ENCODE measurements at places on chromosomes 7 and 10. TPM values are rescaled to one million over a fixed set of nuclear protein-coding genes. Genes with fewer than 3 reads are reported as not detected.

DNA sequence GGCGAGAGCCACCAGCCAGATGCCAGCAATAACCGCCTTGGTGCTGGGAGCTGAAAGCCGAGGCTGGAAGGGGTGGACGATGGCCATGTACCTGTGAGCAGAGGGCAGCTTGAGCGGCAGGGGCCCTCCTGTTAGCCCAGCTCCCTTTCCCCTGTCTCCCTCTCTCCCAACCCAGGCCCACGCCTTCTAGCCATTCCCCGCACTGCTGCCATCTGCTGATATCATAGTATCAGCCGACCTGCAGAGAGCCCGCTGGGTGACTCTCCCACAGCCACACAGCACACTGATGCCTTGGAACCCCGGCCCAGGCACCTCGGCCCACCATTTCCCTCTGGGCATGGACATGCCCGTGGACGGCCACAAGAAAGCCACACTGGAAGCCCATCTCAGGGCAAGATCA, 1.7 kb downstream of the TACR2 start:
- no peak overlapping the region for H3K27ac ChIP-seq
- no peaks in the 10 kb centered on the region for H3K36me3 ChIP-seq
- no peaks in the 10 kb centered on the region for H3K27me3 ChIP-seq
- no peak overlapping the region for H3K4me3 ChIP-seq
- peaks cover 3% of the 10 kb centered on the region for H3K4me1 ChIP-seq
- DNase-seq = no peak

DNA sequence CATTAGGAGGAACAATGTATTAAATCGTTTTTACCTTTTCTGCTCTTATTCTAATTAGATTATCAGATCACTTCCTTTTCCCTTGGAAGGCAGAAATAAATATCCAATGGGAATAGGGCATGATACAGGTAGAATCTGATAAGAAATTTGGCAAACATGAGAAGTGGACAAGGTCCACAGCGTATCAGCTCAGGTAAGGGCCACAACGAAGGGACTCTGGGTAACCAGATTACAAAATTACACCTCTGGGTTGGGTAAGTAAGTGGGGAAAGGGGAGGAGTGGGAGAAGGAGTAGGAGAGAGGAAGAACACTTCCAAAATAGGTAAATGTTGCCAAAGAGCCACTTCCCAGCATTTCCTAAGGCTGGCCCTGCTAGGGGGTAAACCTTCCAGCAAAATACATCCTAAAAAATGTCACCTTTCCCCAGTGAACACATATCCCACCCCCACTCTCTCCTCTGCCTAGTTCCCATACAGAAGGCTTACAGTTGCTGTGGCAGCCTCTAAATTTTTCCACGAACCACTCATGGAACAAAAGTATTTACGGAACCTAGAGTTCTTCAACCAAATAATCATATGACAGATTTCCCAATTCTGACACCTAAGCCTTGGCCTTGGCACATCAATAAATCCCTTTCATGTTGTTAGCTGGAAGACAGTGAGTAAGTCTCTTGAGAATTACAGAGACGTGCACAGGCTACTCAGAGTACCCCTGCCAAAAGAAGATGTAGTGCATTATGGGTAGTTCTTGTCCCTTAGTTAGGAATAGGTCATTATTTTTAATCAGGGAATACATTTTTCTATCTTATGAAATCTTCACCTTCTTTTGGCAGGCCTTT, 51.5 kb upstream of the DLX6 start:
- no peak overlapping the region for H3K27ac ChIP-seq
- peaks cover 4% of the 10 kb centered on the region for H3K27me3 ChIP-seq
- no peaks in the 10 kb centered on the region for H3K36me3 ChIP-seq
- no peaks in the 10 kb centered on the region for H3K4me1 ChIP-seq

- H3K4me1 ChIP-seq = no peaks in the 10 kb centered on the region
- no peaks in the 10 kb centered on the region for H3K27me3 ChIP-seq
- no peak for DNase-seq
- H3K36me3 ChIP-seq = no peaks in the 10 kb centered on the region
- H3K4me3 ChIP-seq = no peak overlapping the region
Measured at GRCh38 chr10:80684259-80684658, 146.6 kb downstream of the SH2D4B start.

DNA sequence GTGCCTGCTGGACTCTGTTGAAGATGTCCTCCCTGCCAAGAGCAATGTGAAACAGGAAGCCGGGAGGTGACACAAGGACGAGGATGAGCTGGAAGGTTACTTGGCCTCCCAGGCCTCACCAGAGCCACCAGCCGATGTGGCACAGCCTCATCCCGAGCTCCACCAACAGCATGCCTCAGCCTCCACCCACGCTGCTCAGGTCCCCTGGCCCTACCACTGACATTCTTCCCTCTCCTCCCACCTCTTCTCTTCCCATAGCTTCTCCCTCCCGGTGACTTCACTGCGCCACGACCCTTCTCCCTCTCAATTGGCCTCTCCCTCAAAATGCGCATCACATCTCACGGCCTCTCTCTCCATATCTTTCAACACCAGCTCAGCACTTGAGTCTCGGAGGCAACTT, 249.9 kb downstream of the SKAP2 start:
- no peak overlapping the region for H3K27ac ChIP-seq
- H3K27me3 ChIP-seq = 0 out of 2 replicates have a peak, but pooled peaks cover 3% of the 10 kb centered on the region
- no peak overlapping the region for H3K4me3 ChIP-seq
- H3K36me3 ChIP-seq = no peaks in the 10 kb centered on the region
- DNase-seq = no peak

DNA sequence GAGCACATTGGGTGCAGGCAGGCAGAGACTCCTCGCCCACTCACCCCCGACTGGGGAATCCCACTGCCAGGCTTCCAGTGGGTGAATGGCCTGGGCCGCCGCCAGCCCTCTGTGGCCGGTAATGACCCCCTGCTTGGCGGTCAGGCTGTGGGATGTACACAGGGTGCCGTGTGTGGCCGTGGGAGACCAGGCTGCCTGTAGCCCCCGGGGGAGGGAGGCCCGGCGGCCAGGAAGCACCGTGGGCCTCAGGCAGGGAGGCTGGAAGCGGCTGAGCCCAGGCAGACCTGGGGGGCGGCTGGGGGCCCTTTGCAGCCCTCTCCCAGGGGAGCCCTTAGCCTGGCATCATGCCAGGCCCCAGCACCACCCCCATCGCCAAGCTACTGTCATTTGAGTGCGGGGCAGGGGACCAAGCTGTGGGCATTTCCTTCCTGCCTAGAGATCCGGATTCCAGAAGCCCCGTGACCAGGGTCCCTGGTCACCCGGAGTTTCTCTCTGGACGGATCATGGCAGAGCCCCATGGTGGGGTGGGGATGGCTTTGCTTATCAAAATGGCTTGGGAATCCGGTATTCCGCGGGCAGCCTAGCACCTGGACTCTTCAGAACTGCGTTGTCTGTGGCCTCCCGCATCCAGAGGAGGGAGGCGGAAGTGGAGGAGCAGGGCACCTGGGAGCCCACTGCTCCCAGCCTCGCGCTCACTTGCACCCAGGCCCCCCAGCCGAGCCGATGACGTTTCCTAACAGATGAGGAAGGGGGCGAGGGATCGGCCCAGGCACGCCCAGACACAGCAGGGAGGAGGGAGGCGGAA, 1.1 kb downstream of the TTYH3 start:
- H3K27me3 ChIP-seq = peaks cover 2% of the 10 kb centered on the region
- H3K4me1 ChIP-seq = peaks cover 23% of the 10 kb centered on the region
- peak overlapping the region; percentile 76 for H3K27ac ChIP-seq
- H3K4me3 ChIP-seq = peak overlapping the region; percentile 86
- DNase-seq = no peak

GRCh38 chr7:38709123-38709522, 78.0 kb upstream of the AMPH start:
- no peak for DNase-seq
- no peaks in the 10 kb centered on the region for H3K36me3 ChIP-seq
- H3K27ac ChIP-seq = no peak overlapping the region
- no peaks in the 10 kb centered on the region for H3K4me1 ChIP-seq
- H3K27me3 ChIP-seq = no peaks in the 10 kb centered on the region
- no peak overlapping the region for H3K4me3 ChIP-seq

DNA sequence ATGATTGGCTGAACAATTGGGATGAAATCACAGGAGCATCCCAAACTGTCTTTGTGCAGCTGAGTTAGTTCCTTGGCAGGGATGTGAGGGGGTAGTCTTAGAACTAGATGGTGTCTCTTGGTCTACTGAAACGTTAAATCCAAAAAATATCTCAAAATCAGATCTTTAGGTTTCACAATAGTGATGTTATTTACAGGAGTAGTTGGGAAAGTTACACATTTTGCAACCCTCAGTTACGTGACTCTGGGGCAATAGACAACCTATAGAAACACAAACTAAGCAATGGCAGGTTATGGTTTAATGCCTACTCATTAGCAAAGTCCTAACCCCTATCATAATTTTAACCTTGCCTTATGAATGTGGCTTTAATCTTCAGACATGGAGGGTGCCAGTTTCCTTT, 24.0 kb downstream of the PKD1L1 start:
- DNase-seq = no peak
- no peaks in the 10 kb centered on the region for H3K27me3 ChIP-seq
- no peak overlapping the region for H3K27ac ChIP-seq
- peaks cover 19% of the 10 kb centered on the region for H3K36me3 ChIP-seq

DNA sequence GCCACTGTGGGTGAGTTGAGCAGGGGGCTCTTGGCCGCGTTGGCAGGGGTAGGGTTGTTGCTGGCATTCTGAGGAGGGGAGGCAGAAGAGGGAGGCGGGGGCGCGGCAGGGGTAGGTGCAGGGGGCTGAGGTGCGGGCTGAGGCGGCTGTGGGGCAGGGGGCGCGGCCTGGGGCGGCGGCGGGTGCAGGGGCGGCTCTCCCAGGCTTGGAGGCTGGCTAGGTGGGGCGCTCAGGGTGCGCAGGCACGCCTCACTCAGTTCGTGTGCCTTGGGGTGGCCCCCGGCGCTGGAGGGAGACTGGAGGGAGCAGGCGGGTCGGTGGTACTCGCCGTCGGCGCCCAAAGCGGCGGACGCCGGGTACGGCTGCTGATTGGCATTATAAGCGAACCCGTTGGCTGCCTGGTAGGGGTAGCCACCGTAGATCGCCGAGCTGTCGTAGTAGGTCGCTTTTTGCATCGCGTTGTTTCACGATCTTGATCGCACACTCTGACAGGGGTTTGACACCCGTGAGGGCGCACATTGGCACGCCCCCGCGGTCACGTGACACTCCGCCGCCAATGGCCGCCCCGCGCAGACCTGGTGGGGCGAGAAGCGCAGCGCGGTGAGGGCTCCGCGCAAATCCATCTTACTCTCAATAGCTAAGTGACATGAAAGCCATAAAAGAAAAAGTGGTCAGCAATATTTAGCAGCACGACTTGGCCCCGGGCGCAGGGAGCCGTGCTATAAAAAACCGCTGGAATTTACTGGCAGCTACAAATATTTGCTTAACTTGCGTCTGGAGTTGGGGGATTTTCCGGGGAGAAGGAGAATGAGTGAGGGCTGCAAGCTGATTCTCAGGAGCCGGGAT, 7.9 kb upstream of the HOXA2 start:
- DNase-seq = peak; percentile 72
- H3K4me1 ChIP-seq = peaks cover 26% of the 10 kb centered on the region
- H3K27me3 ChIP-seq = peaks cover 95% of the 10 kb centered on the region
- H3K4me3 ChIP-seq = peak overlapping the region; percentile 55
- no peak overlapping the region for H3K27ac ChIP-seq

- no peak overlapping the region for H3K27ac ChIP-seq
- no peaks in the 10 kb centered on the region for H3K27me3 ChIP-seq
- no peak for DNase-seq
- H3K36me3 ChIP-seq = no peaks in the 10 kb centered on the region
Measured at GRCh38 chr7:31100445-31100844, 48.3 kb downstream of the ADCYAP1R1 start.

The PTPRE gene
- 3.1 TPM for total RNA-seq

The CALCR gene
- 1.2 TPM for total RNA-seq

The TCERG1L gene
- total RNA-seq = 2.1 TPM

The TLL2 gene
- total RNA-seq = 9.1 TPM

The TRIL gene
- total RNA-seq = 4.6 TPM

The CDNF gene
- 1.4 TPM for total RNA-seq
